ENCODE measurements at places on chromosomes 2 and 18.

DNA sequence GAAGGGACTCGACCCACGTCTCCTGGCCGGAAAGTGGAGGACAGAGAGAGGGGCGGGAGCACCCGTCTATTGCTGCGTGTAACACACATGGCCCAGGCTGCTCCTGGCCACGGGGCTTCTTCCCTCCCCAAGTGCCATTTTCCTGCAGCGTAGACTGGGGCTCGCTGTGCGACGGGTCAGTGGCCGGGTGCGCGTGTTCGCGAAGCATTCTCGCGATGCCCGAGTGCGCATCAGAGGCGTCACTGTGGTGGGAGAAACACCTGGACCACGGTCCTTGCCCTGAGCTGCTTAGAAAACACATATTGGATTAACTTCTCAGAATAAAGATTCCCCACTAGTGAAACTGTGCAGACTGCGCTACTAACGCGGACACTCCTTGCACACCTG is 200.8 kb downstream of the EIPR1 start:
- no peak for DNase-seq

GRCh38 chr2:64941801-64942200 is 47.4 kb upstream of the SLC1A4 start:
- DNase-seq, result no peak

- DNase-seq, result no peak
Measured at GRCh38 chr18:22538426-22538825, 120.7 kb upstream of the CTAGE1 start.

DNA sequence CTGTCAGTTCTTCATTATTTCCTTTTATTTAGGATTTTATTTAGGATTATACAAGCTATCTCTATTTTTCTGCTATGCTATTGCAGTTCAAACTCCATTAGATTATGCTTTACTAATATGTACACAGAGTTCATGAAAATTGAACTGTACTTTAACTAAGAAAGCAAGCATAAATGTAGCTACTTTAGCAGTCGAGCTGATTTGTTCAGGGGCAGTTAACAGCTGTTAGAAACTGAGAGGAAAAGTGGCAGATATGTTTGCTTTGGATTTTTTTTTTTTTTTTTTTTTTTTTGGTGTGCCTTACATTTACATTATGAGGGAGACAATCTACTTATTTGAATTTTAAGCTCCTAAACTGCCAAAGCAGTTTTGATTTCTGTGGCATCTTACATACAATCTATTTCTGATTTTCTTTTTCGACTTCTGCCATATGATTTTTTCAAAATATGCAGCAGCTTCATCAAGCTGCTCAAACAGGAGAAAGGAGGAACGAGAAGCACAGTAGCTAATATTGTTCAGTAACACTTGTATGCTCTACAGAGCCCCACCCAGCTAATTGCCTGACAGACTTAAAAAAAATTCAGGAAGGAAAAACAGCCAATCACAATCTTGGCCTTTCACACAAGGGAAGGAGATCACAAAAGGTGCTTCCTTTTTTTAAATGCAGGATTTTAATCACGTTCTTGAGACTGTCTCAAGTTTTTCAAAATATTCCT is 233.4 kb upstream of the SIX3 start:
- no peak for DNase-seq

- no peak for DNase-seq
Measured at GRCh38 chr2:70381235-70381634, 79.4 kb upstream of the FAM136A start.
